Activated CD8-positive, alpha-beta T cell treated with anti-CD3 and anti-CD28 coated beads, Interleukin-2, amount 10 ng/mL, durations not matched to agents 7 days and 5 days (primary cell): ENCODE measurements at places on chromosomes 5 and 9. TPM values are rescaled to one million over a fixed set of nuclear protein-coding genes. Genes with fewer than 3 reads are reported as not detected.

FCN1 gene
- not detected for total RNA-seq

GRCh38 chr5:4011943-4012342, 416.3 kb downstream of the IRX1 start:
- no peak overlapping the region for H3K27ac ChIP-seq
- no peak overlapping the region for H3K4me3 ChIP-seq
- no peaks in the 10 kb centered on the region for H3K4me1 ChIP-seq
- no peaks in the 10 kb centered on the region for H3K27me3 ChIP-seq
- no peaks in the 10 kb centered on the region for H3K36me3 ChIP-seq

PLPP1 gene
- total RNA-seq, result 27.0 TPM

DNA sequence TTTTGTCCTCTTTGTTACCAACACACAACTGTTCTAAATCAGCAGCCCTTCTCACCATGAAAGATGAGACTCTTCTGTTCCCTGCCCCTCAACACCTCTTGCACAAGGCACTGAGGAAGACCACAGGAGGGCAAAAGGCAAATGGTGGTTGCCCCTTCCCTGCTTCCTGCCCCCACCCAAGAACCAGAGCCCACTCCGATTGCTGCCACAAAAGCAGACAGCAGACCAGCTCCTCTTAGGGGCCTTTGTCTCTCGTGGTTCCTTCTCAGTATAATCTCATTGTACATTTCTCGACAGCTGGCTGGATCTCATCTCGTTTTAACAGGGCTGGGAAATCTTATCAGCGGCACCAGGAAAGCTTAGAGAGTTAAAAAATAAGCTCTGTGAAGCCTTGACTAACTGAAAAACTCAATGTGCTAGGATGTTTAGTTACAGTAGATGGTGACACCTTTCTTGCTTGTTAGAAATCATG, 1.1 kb downstream of the MVB12B start:
- DNase-seq, result no peak
- peak overlapping the region; percentile 75 for H3K4me3 ChIP-seq
- peak overlapping the region; percentile 79 for H3K27ac ChIP-seq
- peaks cover 60% of the 10 kb centered on the region for H3K4me1 ChIP-seq
- H3K27me3 ChIP-seq, result peaks cover 2% of the 10 kb centered on the region

ADAMTS12 gene
- not detected for total RNA-seq

GRCh38 chr5:175166026-175166425, 278.0 kb downstream of the DRD1 start:
- H3K4me1 ChIP-seq, result no peaks in the 10 kb centered on the region
- no peak overlapping the region for H3K4me3 ChIP-seq
- no peaks in the 10 kb centered on the region for H3K36me3 ChIP-seq
- no peak overlapping the region for H3K27ac ChIP-seq

- no peaks in the 10 kb centered on the region for H3K27me3 ChIP-seq
- no peak for DNase-seq
- H3K4me1 ChIP-seq, result peaks cover 42% of the 10 kb centered on the region
- no peak overlapping the region for H3K4me3 ChIP-seq
- no peaks in the 10 kb centered on the region for H3K36me3 ChIP-seq
Measured at GRCh38 chr5:143583409-143583808, 179.9 kb upstream of the NR3C1 start.

- H3K4me3 ChIP-seq, result no peak overlapping the region
- DNase-seq, result no peak
- H3K27ac ChIP-seq, result no peak overlapping the region
Measured at GRCh38 chr9:87471746-87472145, 25.9 kb upstream of the DAPK1 start.

DNA sequence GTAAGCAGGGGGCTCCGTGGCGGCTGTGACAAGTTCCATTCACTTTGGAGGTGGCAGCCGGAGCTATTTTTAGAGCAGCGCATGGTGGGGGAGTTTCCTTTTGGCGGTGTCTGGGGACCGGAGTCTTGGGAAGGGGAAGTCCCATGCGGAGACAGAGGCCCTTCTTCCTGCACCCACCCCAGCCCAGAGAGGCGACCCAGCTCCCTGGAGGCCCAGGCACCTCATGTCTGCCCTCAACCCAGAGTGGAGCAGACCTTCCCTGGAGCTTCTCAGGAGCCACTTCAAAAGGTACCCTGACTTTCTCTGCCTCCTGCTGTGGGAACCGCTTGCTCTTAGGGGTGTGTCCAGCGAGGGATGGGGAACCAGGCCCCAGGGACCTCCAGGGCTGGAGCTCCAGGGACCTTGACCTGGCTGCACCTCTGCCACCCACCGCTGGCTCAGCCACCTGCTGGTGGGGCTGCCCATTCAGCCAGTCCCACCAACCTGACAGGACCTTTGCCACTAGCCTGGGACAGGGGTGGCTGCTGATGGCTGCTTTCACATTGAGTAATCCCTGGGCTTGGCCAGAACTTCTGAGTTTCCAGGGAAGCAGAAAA, 34.1 kb downstream of the NEK6 start:
- peaks cover 3% of the 10 kb centered on the region for H3K27me3 ChIP-seq
- H3K4me3 ChIP-seq, result peak overlapping the region; percentile 51
- peaks cover 79% of the 10 kb centered on the region for H3K4me1 ChIP-seq
- peak; percentile 67 for DNase-seq
- no peaks in the 10 kb centered on the region for H3K36me3 ChIP-seq
- H3K27ac ChIP-seq, result peak overlapping the region; percentile 75

RNF208 gene
- 3.6 TPM for total RNA-seq

HTR1A gene
- not detected for total RNA-seq

ACTBL2 gene
- not detected for total RNA-seq
